ENCODE measurements at places on chromosomes 6 and 20.
A peak's percentile ranks its signal among the peaks of the same experiment; 100 is the strongest.

DNA sequence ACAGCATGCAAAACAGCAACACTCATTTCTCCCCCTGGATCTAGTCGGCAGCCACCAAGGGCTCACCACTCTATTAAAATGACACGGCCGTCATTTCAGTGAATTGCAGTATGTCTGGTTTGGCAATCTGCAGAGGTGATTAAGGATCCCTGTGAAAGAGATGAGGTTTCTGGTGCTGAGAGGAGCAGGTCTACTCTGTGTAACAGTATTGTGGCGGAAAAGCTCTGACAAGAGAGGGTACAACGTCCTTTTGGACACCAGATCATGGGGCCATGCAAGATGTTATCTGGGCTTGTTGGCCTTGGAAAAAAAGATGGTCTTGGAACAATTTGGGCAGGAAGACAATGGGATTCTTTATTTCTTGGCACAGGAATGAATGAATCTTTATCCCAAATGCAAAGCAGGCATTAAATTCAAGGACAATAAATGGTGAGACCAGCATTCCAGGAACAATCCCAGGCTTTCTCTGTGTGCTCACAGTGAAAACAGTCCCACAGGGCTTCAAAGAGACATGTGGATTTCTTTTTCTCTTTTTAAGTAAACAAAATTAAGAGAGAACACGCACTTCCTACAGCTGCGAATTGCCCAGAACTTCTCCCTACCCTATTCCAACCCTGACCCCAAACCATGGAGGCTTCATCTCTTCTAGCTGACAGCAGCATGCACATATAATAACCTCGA, 33.7 kb upstream of the ADGRF1 start:
- no peak for DNase-seq

GRCh38 chr6:113970805-113971676, at the start of gene HDAC2:
Gene HDAC2, minus strand, starts transcription at chr6:113971148. Its CDS starts 240 bp downstream, at chr6:113970908.
- DNase-seq, result peak; percentile 92

DNA sequence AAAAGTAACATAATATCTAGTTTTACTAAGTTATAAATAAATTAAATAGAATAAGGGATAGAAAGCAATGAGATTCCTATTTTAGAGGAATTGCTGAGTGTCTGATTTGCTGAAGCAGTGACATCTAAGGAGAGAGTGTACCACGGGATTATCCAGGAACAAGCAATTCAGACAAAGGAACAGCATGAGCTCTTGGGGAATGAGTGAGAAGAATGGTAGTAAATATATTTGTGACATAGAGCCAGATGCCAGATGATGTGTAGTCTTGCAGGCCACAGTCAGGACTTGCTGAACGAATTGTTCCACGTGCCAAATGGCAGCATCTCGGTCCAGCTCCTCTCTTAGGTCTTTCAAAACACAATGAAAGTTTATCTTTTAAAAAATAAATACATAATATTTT, 339.2 kb downstream of the TENT5A start:
- no peak for DNase-seq

- no peak for DNase-seq
These were observed 40.5 kb downstream of the DSE start for GRCh38 chr6:116411284-116411623.

DNA sequence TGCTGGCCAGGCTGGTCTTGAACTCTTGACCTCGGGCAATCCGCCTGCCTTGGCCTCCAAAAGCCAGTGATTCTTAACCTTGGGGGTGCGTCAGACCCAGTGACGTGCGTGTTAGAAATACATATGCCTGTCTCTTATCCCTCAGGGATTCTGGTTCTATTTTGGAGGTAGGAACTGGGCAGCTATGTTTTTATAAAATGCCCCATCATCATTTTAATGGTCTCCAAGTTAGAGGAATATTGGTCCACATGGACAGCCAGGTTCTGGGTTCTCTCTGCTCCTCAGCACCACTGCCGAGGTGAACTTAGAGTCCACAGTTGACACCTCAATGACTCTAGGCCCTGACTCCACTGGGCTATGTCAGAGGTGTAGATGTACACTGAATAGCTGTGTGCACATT, 352.7 kb downstream of the SMOC2 start:
- DNase-seq, result no peak

- no peak for DNase-seq
These were observed 1.6 kb downstream of the TBC1D20 start for GRCh38 chr20:460707-461106.

- peak; percentile 66 for DNase-seq
These were observed 868 bp downstream of the SAMD10 start for GRCh38 chr20:63978319-63979228.

- no peak for DNase-seq
These were observed 1.6 kb downstream of the LRRC1 start for GRCh38 chr6:53796451-53796780.

- no peak for DNase-seq
These were observed 214.4 kb downstream of the ERMARD start for GRCh38 chr6:169965657-169966311.

DNA sequence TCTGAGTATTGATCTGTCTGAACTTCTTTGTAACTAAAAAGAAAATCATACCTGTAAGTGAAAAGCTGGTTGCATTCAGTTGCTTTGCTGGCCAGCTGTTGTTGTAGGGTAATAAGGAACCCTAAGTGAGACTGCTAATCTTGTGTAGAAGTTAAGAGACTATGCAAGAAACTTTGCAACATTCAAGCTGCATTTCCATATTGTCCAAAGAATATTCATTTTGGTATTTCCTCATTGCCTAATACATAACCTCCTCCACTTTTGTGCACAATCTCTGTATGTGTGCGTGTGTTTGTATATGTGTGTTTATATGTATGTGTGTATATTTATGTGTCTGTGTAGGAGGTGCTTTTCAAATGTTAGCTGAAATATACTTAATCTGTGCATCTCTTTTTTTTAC, 414.9 kb downstream of the CDKAL1 start:
- DNase-seq, result no peak

GRCh38 chr20:51581571-51581970, 39.1 kb upstream of the NFATC2 start:
- no peak for DNase-seq

GRCh38 chr6:12605888-12606345, 110.7 kb upstream of the PHACTR1 start:
- peak; percentile 47 for DNase-seq

DNA sequence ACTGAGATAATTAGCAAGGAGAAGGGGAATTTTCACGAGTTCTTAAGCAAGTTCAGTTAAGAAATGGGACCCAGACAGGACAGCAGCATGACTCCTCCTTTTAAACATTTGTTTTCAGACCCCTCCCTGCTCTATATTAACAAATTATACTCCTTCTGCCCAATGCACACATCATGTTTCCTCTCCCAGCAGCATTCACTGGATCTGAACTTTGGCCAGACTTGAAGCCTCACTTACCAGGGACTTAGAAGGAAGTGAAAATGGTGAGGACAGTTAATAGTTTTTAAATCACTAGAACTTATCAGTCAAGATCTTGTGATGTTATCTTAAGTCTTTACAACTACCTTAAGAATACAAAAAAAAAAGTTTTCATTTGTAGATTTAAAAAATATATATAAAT, 1174.7 kb upstream of the MAP3K7 start:
- no peak for DNase-seq

DNA sequence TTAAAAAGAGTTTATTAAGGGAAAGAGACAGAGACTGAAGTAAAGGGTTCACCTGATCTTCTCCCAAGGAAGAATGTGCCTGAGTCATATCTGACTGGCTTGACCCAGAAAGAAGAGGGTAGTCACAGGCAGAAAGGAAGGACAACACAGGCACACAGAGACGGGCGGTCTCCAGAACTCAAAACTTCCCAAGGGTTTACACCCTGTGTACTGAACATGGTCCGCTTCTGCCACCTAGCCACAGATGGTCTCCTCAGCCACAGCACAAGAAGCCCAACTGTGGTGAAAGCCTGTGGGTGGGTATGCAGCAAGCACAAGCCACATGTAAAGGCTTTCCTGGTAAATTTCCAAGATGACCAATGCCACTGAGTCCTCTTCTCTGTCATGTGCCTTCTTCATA, 17.2 kb downstream of the UNC5CL start:
- DNase-seq, result peak; percentile 59

DNA sequence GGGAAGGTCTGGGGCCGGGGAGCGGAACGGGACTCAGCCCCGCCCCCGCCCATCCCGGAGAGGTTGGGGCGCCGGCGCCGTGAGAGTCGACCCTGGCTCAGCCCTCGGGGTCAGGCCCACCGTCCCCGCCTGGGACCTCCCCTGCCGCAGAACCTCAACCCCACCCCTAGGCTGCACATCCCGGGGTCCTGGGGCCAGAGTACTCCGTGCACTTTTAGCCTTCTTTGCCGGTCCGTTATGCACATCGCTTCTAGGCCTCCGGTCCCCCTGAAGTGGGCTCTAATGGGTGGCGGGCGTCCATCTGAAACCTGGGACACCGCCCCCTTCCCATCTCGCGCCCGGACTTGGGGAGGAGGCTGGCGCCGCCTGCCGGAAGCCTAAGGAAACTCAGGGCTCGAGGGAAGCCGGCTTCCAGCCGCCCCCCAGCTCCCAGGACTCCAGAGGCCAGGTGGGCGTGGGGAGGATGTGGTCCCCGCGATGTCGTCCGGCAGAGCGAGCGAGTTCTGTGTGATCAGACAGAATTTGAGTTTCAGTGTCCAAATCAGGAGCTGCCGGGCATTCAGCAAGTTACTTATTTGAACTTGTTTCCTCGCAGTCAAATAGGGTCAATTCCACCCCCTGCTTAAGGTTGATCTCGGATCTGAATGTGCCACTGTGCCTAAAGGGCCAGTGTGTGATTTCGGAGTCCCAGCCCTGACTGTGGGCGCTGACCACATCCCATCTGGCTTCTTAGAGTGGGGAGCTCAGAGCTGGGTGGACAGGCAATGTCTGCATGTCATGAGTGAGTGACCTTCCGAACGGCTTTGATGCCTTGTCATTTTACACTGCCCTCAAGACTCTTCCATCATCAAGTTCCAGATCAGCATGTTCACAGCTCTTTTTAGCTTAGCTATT, 47.6 kb downstream of the CPXM1 start:
- DNase-seq, result no peak

- DNase-seq, result no peak
These were observed 91.6 kb downstream of the RNF217 start for GRCh38 chr6:125053809-125054208.

DNA sequence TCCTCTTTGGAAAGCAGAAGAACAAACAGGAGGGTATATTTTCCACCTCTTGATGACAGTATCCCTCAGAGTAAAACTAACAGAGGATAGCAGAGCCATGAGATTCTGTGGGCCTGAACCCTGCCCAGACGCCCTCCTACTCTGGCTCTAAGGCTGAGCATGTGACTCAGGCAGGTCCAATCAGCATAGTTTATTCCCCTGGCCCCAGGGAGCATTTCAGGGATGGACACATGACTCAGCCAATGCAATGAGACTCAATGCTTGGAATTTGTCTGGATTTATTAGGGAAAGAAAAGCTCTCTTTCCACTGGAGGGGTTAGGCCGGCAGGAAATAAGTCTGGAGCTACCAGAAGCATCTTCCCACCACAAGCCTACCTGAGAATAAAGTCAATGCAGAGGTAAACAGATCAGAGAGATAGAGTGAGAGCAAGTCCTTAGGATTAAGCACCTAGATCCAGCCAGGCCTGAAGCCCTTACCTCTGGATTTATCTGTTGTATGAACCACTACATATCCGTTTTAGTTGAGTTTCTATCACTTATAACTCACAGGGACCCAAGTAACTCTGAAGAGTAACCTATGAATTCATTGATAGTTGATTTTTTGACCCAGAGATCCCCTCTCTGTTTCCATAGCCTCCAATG, 68.2 kb upstream of the EYA2 start:
- DNase-seq, result no peak

GRCh38 chr20:7426890-7427496, 513.3 kb downstream of the HAO1 start:
- DNase-seq, result no peak

GRCh38 chr6:41712651-41713103, 22.7 kb downstream of the TFEB start:
- no peak for DNase-seq

DNA sequence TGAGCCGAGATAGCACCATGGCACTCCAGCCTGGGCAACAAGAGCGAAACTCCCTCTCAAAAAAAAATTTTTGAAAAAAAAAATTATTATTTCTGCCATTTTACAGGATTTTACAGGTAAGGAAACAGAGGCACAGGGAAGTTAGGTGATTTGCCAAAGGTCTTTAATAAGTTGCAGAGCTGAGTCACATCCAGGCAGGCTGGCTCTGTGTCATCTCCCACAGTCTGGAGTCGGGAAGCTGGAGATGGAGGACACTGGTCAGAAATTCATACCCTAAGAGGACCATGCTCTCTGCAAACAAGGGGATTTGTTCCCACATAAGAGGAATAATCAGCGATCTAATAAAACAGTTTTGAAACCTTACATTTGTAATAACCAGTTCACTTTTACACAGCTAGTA, 24.1 kb downstream of the HECA start:
- DNase-seq, result no peak

- DNase-seq, result no peak
These were observed 15.8 kb downstream of the ADNP start for GRCh38 chr20:50915424-50915823.

DNA sequence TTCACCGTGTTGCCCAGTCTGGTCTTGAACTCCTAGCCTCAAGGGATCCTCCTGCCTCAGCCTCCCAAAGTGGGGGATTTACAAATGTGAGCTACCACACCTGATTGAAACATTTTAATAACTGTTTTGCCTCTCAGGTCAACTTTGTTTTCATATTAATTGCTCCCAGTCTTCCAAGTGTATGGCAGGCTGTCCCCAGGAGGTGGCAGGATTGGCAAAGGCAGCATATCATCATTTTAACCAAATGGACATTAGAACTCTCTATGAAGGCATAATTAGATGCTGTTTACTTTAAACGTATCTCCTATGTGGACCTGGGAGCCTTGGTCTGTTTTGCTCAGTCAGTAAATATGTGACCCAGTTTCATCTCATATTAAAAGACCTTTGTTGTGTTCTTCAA, 59.2 kb upstream of the CSE1L start:
- peak; percentile 26 for DNase-seq

GRCh38 chr6:113120582-113121285, 736.4 kb upstream of the MARCKS start:
- no peak for DNase-seq

GRCh38 chr20:57570920-57571319, 10.0 kb downstream of the PCK1 start:
- no peak for DNase-seq

DNA sequence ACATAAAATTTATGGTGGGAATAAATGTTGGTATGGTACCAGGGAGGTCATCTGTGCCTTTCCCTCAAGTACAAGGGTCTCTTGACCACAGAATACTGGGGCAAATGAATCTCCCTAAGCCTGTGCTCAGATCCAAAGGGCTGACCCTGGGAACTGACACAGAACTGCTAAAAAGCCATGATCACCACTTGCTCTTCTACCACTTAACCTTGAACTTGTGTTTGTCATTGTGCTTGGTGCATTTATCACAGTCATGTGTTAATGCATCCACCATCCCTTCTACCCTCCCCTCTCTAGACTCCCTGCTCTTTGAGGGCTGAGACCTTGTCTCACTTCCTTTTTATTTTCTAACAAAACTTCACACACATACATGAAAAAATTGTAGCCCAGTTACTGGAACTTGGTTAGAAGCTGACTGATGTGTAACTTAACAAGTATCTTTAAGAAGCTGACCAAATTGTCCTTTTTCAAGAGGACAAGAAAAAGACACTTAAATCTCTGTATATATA, 46.1 kb upstream of the PBOV1 start:
- no peak for DNase-seq

Data from BE2C (cell line).